ENCODE measurements at places on chromosomes 4 and X.

DNA sequence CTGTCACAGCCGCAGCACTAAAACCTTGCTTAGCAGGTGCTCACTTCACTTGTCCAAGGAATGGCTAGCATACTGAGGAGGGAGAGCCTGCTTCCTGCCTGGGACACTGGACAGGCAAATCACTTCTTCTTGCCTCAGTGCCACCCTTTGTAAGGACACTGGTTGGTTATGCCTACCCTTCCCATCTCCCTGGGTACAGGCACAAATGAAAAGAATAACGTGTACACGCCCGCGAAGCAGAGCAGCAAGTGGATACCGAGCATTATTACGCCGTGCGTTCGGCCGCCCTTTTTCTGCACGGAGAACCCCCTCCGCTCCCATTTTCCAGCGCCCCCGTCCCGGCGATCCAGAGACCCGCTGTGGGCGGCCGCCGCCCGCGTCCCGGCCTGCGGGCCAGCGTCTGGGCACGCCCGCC, 338 bp upstream of the KLHL2 start:
- DNase-seq = no peak

GRCh38 chrX:37998586-37999262, 7.6 kb upstream of the SYTL5 start:
- DNase-seq = no peak

DNA sequence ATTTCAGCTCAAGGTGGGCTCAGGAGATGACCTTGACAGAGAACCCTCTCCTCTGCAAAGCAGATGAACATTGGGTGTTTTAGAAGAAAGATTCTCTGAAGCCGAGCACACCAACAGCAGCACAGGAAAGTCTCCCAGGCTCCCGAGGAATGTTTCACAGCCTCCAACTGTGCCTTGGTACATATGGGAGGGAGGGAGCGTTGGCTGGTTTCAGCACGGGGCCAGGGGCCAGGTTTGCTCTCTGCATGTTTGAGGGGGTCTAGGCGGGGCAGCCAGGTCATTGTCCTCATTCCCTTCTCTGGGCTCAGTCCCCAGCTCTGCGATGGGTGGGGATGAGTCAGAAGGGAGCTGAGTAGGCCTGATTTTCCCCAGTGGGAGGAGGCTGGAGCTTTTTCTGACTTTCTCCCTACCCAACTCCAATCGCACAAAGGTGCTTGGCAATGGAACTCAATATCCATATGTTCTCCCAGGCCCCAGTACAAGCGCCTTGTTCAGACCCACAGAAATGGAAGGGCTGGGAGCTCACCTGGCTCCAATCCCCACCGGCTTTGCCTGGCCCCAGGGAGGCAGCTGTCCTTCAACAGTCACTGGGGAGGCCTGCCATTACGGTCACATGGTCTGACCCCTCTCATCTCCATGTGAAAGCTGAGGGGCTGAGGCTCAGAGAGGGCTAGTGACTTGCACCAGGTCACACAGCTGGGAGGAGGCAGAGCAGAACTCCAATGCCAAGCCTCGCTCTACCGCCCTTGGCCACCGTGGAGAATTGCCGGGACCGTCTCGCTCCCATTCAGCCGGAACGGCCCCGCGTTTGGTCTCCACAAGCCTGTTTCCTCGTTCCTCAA, 108.4 kb upstream of the AFAP1 start:
- DNase-seq = no peak

DNA sequence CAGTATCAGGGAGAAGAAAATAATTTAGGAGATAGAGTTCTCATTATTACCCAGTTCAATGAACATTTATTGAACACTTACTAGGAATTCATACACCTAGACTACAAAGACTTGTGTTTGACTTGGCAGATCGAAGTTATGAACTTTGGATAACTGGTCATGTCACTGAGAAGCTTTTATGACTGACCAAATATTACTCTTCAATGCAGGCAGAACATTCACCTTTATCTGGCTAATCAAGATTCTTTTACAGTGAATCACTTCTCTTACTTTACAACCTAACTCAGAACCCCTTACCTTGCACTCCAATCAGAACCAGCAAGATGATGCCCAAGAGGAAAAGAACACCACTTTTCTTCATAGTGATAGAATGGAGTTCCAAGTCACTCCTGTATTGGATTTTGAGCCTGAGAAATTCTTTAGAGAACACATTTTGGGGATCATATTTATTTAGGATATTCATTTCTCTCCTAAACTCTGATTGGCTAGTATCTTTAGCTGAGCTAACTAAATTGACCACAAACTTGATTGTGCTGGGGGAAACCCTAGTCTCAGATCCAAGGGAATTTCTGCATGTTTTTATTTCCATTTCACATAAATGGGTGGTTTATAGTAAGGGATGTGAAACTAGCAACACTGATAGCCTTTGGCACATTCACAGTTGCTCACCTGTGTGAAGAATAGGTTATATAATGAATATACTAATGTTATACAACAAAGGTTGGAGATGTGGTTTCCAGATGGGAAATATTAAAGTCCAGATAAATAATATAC, at the start of gene CXCL9:
Gene CXCL9, minus strand, starts transcription at position 421 of the 774 bp plus-strand sequence. Its CDS starts 60 bp downstream, at position 361.
- no peak for DNase-seq

DNA sequence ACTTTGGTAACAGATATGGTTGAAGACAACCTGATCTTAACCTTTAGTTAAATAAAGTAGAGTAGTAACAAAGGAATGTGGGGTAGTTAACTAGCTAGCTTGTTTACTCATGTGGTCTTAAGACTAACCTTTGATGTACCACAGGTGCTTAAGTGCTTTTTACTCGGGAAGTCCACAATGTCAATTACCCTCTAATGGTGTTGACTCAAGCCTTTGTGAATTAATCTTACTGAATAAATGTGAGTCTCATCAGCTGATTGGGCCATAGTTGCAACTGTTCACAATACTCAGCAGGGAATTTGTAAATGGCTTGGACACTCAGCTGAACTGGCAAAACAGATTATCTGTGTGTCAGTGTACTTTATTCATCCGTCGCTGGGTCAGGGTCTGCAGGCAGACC, 119.0 kb upstream of the UGT8 start:
- DNase-seq = no peak

GRCh38 chr4:30723201-30723955, 3.2 kb downstream of the PCDH7 start:
- no peak for DNase-seq

DNA sequence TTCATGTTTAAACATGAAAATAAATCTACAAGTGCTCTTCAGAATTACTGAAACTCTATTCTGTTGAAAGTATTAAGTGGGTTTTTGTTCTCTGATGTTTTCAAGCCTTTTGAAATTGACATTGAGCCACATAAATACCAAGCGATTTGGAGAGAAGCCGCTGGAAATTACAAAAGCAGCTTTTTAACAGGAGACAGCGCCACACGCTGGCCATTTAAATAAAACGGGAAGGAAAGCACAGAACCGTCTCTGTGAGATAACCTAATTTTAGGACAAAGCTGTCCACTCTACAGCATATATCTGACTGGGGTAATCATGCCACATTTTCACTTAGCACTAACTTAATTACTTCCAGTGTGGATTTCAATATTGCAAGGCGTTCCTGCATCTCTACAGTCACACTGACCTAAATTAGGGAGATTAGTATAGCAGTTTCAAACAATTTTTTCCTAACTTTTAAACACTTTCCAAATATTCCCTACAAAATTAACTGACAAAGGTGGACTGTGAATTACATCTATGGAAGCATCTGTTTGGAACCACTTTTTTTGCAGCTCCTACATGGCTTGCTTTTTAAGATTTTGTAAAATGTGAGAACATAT, 6.8 kb upstream of the ANOS1 start:
- peak; percentile 1 for DNase-seq

GRCh38 chr4:110682311-110682710, 59.4 kb upstream of the PITX2 start:
- no peak for DNase-seq

- no peak for DNase-seq
Observed at GRCh38 chr4:29565256-29565655, 1154.9 kb upstream of the PCDH7 start.

GRCh38 chrX:130702867-130703707, 199.9 kb downstream of the ENOX2 start:
- DNase-seq = no peak

- no peak for DNase-seq
Observed at GRCh38 chrX:46184749-46185148, 360.5 kb downstream of the ZNF674 start.

DNA sequence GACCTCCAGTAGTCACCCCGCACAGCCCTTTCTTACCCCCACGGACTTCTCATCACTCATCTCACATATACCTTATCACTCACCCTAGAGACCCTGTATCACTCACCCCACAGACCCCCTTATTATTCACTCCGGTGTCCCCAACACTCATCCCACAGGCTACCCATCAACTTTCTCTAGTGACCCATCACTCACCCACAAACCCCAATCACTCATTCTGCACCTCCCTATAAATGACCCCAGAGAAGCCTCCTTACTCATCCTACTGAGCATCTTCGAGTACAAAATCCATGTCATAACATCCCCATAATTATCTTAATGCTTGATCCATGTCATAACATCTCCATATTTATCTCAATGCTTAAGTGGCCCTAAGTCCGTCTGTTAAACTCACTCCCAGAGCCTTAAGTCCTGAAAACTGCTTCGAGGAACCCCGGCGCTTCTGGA, 934 bp downstream of the ZNF41 start:
- no peak for DNase-seq

- no peak for DNase-seq
Observed at GRCh38 chrX:119231936-119232445, 4.1 kb upstream of the PGRMC1 start.

DNA sequence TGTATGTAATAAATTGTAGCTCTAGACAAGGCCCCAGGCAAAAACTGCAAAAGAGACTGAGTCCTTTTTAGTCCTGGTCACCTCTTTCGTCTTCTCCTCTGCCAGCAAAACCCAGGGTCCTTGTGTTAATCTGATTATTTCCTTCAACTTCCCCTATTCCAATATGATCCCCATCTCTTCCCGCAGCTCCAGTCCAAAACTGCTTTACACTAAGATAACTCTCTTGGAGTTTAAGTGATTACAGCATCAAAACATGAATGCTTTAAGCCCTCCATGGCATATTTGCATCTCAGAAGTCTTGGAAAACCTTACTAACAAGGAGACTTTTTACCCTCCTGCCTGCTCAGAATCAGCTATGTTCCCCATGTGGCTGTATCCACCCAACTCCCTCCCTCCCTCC, 59.3 kb downstream of the MAGEA1 start:
- DNase-seq = no peak

DNA sequence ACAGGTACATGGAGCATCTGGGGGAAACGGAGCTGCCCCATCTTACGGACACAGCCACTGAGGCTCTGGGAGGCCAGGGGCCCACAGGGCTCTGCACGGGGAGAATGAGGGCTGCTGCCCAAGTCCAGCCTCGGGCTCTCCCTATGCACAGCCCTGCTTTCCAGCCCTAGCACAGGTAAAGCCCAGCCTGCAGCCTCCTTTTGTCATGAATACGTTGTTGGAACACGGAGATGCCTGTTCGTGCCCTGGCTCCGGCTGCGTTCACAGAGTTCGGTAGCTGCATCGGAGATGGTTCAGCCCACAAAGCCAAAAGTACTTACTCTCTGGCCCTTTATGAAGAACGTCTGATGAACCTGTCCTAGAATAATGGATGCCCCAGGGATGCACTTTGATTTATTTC, 68.7 kb upstream of the AFAP1 start:
- no peak for DNase-seq

- no peak for DNase-seq
Observed at GRCh38 chr4:95360256-95360903, 188.4 kb downstream of the UNC5C start.

- DNase-seq = no peak
Observed at GRCh38 chr4:21192367-21192766, 492.1 kb downstream of the PACRGL start.

DNA sequence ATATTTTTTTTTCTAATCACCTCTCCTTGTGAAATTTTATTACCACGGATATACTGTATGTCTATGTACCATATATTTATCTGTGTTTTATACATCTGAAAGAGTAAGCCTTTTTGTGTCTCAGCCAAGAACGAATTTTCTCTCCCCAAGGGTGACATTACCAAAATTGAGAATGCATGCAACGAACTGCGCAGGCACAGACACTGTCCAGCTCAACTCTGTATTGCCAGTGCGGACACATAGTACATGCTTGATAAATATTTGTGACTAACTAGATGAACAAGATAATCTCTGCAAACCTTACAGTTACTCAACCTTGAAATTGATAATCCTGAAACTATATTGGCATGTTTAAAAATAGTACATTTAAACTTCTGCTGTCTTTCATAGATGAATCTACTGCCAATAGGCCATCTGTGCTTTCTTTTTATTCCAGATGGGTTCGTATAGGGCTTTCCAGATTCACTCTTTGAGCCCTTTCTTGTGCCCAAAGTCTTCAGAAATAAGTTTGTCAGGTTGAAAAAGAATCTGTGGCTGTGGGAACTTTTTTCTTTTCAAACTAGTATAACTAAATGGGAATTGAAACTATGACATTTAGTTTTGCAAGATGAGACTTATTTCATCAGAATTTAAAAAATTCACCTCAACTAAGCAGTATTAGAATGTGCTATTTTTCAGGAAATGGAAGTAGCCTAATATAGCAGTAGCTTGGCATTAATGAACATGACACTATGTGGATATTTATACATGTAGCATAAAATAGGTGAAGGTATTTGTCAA, 38.9 kb downstream of the DTHD1 start:
- DNase-seq = no peak

DNA sequence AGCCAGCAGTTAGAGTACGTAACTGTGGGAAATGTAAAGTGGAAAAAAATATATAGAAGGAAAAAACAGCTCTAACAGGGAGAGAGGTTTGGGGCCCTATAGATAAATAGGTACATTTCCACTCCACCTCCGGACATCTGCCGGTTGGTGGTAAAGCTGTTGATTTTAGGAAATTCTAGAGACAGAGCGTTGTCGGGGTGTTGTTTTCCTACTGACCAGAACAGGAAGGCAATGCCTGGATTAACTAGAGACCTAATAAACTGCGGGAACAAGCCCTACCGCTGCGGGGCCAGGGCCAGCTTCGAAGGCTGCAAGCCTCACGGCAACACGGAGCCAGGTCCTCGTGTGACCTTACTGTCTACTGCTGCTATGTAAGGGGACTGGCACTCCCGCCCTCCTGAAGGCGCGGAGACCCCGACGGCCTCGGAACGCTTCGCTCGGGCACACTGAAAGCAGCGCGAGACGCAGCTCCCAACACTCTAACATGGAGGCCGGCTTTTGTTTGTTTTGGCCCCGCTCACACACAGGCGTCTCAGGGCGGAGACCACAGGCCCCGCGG, 702 bp upstream of the CDKN2AIP start:
- DNase-seq = peak; percentile 8

DNA sequence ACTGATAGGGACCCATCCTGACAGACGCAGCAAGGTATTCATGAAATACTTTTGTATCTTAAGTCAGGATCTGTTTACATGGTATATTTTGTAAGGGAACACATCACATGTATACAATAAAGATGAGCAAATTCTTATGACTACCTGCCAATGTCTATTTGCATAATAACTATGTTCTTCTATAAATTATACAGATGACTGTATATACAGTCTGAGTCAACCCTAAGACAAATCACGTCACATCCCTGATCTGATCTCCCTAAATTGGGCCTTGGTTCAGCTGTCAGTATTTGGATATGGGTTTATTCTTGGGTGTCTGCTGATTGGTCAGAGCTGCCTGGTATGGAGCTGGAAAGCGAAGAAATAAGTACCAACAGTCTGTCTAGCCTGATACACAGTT, 93.3 kb downstream of the SERPINA7 start:
- no peak for DNase-seq

Measured in stimulated activated CD8-positive, alpha-beta memory T cell treated with anti-CD3 and anti-CD28 coated beads, Interleukin-4, amount 100 ng/mL, for 1 hour (primary cell).